ENCODE measurements at places on chromosomes 13 and 19.

DNA sequence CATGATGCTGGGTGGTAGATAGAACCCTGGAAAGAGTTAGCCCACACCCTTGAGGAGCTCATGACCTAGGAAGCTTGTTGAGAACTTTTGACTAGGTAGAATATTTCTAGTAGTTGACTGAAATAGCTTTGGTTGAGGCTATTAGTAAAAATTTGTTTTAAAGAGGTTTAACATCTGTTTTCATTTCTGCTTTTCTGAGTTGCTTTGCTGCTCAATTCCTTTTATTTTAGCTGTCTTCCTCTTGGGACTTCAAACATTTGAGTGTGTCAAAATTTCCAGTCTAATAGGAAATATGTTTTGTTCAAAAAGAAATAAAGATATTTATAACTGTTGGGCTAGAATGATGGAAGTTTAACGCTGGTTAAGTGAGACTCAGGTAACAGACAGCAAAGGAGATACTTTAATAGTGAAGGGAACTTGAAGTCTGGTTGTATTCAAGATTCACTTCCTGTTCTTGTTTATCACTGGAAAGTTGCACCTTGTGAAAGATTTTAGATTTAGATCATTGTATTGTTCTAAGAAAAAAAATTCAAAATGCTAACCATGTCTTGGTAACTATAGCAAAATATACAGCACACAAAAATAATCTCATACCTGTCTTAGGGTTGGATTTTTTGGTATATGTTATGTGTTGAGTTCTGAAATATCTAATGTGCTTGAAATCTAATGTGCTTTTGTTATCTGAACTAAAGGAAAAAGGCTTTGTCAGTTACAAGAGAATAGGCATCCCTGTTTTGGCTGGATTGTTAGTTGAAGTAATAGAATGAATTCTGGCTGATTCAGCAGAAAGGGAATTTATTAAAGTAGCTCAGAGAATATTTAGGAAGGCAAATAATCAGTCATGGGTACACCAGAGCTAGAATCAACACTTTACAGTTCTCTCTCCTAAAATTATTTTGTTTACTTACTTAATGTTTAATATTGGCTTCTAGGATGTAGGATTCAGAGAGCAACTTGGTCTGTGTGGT, 24.4 kb upstream of the GPR18 start:
- no peak for DNase-seq

DNA sequence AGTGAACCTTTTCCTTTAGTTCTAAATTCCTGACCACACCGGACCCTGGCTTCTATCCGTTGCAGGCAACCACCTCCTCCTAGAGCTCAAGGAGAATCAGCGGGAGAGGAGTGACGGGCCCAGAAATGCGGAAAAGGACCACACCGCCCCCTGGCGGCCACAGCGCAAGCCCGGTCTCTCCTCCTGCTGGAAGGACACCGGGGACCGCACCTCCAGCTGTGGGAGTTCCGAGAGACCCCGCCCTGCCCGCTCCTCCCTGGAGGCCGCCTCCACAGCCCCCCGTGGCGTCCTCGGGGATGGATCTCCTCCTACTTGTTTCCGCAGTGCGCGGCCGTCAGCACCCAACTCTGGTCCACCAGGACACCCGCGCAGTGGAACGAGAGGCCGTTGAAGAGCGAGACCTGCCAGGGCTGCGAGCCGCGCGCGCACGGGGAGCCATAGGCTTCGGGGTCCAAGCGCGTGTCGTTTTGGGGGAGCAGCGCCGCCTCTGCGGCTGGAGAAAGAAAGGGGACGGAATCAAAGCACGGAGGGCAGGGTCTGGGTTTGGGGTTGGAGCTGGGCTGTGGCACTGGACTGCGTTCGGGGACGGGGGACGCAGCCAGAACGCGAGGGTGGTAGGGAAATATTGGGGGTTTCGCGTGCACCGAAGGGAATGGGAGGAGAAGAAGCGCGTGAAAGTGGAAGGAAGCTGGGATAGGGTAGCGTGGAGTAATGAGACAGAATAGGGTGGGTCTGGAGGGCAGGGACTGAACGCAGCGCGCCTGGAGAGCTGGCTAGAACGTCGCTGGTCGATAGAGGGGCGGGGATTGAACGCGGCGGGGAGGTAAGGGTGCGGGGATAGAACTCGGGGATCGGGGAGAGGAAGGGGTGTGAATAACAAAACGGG, 2.5 kb downstream of the KLK10 start:
- DNase-seq, result peak; percentile 42

DNA sequence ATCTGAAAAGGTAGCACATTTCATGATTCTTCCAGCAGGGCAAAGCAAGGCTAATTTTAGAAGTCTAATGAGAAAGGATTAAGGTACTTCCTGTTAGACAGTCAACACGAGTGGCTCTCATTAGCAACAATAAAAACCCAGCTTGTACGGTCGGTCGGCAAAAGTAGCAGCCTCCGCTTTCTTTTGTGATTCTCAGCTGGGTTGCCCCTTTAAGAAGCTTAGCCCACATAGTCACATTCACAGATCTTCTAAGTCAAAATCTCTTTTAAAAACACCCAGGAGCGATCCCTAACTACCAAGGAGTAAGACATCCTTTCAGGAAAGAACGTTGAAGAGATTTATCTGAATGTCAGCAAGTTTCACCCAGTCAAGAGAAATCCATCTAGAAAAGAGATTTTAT, 684.8 kb downstream of the DIAPH3 start:
- no peak for DNase-seq

DNA sequence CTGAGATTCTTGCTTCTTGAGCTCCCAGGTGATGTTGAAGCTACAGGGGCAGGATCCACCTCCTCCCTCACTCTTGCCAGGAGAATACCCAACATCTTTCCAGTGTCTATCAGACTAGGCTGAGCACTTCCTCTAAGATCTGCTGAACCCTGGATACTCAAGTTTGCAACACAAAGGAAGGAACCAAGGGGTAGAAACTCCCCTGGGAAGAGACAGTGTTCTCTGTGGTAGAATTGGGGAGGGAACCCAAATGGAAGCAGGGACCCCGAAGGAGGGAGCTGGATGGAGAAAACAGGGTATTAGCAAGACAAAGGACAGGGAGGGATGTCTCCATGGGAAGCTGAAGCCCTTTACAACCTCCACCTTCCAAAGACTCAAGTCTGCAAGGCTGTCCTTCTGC, 117.6 kb downstream of the DNAJC15 start:
- no peak for DNase-seq

DNA sequence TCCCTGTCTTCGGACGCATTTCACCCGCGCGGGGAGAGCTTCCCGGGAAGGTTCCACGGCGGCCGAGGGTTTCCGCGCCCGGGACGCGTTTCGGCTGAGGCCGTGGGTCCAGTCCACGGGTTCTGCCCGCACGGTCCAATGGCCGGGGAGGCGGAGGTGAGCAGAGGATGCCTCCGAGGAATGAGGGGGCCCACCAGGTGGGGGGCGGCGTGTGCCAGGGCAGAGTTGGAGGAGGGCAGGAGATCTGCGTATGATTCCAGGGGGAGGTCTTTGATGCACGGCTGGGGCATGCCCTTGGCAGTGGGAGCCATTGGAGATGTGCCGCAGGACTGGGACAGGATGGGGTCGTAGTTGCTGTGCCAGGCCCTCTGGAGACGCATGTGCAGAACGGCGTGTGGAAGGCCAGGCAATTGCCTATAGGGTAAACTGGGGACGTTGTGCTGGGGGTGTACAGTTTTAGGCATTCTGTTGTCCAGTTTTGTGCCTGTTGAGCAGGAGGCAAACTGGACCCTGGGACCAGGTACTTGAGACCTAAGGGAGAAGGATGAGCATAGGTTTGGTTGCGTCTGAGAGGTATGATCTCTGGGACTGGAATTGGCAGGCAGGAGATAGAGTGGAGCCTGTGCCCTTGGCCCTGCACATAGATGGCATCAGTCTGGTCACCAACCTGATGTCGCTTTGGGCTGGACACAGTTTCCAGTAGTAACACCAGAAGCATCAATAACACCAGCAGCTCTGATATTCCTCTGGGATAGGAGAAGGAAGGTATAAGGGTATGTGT, 751 bp downstream of the ZNF584 start:
- DNase-seq, result no peak
